ENCODE measurements at places on chromosomes 3 and 15. TPM values are rescaled to one million over a fixed set of nuclear protein-coding genes. Genes with fewer than 3 reads are reported as not detected.
A peak's percentile ranks its signal among the peaks of the same experiment; 100 is the strongest.

DNA sequence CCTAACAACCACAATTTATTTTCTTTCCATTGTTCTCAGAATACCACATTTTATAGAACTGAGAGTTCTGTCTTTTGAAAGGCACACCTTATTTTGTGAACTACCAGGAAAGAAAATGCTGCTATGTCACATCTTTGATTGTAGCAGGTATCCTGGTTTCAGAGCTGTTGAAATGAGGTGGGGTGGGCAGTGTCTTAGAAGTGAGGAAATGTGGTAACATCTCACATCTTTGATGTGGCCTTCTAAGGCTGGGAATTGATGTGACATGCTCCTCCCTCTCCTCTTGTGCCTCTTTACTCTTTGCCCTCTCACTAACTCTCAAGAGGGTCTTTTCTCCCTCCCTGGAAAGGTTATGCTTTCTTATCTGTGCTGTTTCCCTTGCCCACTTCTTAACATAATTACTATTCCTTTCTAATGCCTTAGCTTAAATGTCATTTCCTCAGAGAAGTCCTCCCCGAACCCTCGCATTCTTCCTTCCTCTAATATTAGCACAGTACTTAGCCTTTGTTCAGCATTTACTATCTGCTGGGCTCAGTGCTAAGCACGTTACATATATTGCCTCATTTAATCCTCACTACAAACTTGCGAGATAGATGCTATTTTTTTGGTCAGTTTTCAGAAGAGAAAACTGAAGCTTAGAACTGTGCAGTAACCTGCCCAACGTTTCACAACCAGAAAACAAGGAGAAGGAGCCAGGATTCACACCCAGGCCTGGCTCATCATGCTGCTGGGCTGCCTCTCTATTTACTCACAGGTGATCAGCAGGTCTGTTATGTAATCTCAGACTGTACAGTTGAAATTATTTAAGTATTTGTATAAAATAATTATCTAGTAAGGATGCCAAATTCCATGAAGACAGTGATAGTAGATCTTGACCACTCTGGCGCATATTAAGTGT is 24.0 kb upstream of the SPTSSB start:
- no peak for DNase-seq
- H3K27me3 ChIP-seq = no peaks in the 10 kb centered on the region
- H3K4me3 ChIP-seq = no peak overlapping the region
- no peak overlapping the region for H3K27ac ChIP-seq
- H3K36me3 ChIP-seq = no peaks in the 10 kb centered on the region
- no peaks in the 10 kb centered on the region for H3K4me1 ChIP-seq

The DNAH12 gene
- 0.25 TPM for total RNA-seq

DNA sequence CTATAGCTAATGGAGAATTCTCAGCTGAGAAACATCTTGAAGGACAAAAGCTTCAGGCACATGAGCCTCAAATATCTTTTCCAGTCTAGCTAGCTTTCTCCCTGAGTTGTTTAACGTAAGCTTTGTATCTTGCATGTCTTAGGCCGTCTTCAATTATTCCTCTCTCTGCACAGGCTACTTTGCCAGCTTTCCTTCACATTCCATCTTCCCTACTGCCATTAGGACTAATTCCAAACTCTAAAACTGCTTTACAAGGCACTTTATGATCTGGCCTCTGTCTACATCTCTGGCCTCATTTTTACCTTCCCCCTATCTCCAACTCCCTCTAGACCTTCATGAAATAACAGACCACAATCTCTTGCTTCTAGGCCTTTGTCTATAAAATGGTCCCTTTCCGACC is 171.4 kb downstream of the GREM1 start:
- DNase-seq = no peak
- no peaks in the 10 kb centered on the region for H3K27me3 ChIP-seq
- H3K27ac ChIP-seq = peak overlapping the region; percentile 46
- H3K36me3 ChIP-seq = no peaks in the 10 kb centered on the region

DNA sequence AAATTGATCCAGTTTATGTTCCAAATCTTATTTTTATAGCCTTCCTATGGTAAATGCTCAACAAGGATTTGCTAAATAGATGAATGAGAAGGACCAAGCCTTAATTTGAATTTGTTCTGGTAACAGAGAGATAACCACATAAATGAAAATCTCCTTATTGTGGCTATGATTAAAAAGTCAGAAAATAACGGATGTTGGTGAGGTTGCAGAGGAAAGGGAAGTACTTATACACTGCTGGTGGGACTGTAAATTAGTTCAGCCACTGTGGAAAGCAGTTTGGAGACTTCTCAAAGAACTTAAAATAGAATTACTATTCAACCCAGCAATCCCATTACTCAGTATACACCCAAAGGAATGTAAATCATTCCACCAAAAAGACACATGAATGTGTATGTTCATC is 26.2 kb downstream of the AAGAB start:
- H3K27ac ChIP-seq = no peak overlapping the region
- H3K4me1 ChIP-seq = no peaks in the 10 kb centered on the region
- no peak for DNase-seq
- peaks cover 26% of the 10 kb centered on the region for H3K36me3 ChIP-seq
- no peak overlapping the region for H3K4me3 ChIP-seq

GRCh38 chr3:119669906-119670570 is 7.2 kb downstream of the COX17 start:
- no peak overlapping the region for H3K4me3 ChIP-seq
- no peak for DNase-seq
- H3K4me1 ChIP-seq = no peaks in the 10 kb centered on the region
- no peaks in the 10 kb centered on the region for H3K27me3 ChIP-seq
- no peaks in the 10 kb centered on the region for H3K36me3 ChIP-seq

The MUC20 gene
- 23.8 TPM for total RNA-seq

- H3K27me3 ChIP-seq = no peaks in the 10 kb centered on the region
- H3K36me3 ChIP-seq = no peaks in the 10 kb centered on the region
- no peak overlapping the region for H3K4me3 ChIP-seq
- H3K4me1 ChIP-seq = no peaks in the 10 kb centered on the region
These were observed 44.0 kb upstream of the BCL6 start for GRCh38 chr3:187788984-187789857.

DNA sequence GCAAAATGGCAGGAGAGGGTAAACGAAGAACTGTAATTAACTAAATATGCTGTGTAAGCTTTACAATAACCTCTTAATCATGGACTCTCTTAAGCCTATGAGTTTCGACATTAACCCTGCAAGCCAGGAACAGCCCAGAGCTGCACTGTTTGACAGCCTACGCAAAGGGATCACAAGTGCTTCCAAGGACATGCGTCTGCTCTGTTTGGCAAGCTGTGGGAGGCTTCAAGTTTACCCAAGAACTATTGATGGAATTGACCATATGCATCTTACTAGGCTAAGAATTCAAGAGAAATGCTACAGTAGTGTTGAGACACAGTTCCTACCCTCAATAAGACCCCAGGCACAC is 66.0 kb downstream of the PDZRN3 start:
- H3K27ac ChIP-seq = no peak overlapping the region
- H3K27me3 ChIP-seq = no peaks in the 10 kb centered on the region
- no peaks in the 10 kb centered on the region for H3K36me3 ChIP-seq
- no peak overlapping the region for H3K4me3 ChIP-seq

- no peak overlapping the region for H3K27ac ChIP-seq
- no peaks in the 10 kb centered on the region for H3K36me3 ChIP-seq
- H3K27me3 ChIP-seq = no peaks in the 10 kb centered on the region
- no peak overlapping the region for H3K4me3 ChIP-seq
- DNase-seq = peak; percentile 58
- no peaks in the 10 kb centered on the region for H3K4me1 ChIP-seq
These were observed 91.2 kb downstream of the CACNA1D start for GRCh38 chr3:53585627-53586026.

All from vagina (tissue), 2 donors.